ENCODE measurements at places on chromosomes 3 and 15.

- DNase-seq, result no peak
Measured at GRCh38 chr3:172070269-172070668, 30.9 kb downstream of the FNDC3B start.

DNA sequence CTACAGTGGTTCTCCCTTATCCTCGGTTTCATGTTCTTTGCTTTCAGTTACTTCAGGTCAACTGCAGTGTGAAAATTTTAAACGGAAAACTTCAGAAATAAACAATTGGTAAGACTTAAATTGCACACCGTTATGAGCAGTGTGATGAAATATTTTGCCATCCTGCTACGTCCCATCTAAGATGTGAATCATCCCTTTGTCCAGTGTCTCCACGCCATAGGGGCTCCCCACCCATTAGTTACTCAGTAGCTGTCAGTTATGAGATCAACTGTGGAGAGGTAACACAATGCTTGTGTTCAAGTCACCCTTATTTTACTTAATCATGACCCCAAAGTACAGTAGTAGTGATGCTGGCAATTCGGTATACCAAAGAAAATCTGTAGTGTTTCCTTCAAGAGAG is 47.4 kb downstream of the TJP1 start:
- DNase-seq, result no peak

DNA sequence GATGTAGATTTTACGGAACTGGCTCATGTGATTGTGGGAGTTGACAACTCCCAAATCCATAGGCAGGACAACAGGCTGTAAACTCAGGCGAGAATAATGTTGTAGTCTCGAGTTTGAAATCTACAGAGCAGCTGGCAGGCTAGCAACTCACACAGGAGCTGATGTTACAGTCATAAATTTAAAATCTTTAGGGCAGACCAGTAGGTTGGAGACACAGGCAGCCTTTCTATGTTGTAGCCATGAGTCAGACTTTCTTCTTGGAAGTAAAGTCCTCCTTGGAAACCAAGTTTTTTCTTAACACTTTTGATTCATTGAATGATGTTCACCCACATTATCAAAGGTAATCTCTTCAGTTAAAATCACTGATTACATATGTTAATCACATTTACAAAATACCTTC is 89.1 kb upstream of the ALCAM start:
- no peak for DNase-seq

DNA sequence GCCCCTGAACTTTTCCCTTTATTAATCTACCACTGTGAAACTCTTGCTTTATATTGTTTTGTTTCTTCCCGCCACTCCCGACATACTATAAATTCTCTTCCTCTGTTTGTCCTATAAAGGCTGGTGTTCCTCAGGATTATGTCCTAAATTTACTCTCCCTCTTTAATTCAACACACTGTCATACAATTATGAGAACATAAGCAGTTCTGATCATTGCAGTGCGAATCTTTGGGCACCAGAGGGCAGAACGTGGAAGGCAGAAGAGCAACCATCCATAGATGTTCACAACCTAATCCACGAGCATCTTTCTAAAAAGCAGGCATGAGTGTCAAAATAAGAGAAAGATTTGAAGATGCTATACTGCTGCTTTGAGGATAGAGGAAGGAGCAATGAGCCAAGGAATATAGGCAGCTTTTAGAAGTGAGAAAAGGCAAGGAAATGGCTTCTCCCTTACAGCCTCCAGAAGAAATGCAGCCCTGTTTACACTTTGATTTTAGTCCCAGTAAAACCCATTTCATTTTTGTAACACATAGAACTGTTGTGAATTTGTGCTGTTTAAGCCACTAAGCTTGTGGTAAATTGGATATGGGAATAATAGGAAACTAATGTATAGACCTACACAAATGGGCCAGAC is 179.4 kb downstream of the GBE1 start:
- DNase-seq, result peak; percentile 34

- DNase-seq, result no peak
Measured at GRCh38 chr3:10845839-10846656, 30.0 kb downstream of the SLC6A11 start.

DNA sequence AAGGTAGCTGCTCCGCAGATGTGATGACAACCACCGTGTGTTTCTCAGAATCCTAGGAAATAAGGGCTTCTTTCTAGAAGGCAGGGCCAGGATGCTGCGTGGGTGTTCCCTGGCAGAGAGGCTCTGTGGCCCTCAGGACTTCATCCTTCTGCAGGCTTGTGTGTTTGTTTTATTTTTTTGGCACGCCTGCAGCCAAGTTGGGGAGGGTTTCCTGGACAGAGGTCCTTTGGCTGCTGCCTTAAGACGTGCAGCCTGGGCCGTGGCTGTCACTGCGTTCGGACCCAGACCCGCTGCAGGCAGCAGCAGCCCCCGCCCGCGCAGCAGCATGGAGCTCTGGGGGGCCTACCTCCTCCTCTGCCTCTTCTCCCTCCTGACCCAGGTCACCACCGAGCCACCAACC is at the start of gene CLEC3B:
Gene CLEC3B (plus strand): TSS at position 266 of the 400 bp plus-strand sequence. CDS start 60 bp downstream, at position 326.
- no peak for DNase-seq
